ENCODE measurements at places on chromosomes 6 and 20.

- no peak for DNase-seq
Observed at GRCh38 chr6:122804962-122805485, 16.0 kb downstream of the SMPDL3A start.

GRCh38 chr6:53119772-53120409, 28.8 kb downstream of the GCM1 start:
- peak; percentile 84 for DNase-seq

- peak; percentile 34 for DNase-seq
Observed at GRCh38 chr6:27591699-27592480, 119.0 kb upstream of the ZNF184 start.

- DNase-seq: no peak
Observed at GRCh38 chr20:18304618-18305017, 16.3 kb downstream of the ZNF133 start.

DNA sequence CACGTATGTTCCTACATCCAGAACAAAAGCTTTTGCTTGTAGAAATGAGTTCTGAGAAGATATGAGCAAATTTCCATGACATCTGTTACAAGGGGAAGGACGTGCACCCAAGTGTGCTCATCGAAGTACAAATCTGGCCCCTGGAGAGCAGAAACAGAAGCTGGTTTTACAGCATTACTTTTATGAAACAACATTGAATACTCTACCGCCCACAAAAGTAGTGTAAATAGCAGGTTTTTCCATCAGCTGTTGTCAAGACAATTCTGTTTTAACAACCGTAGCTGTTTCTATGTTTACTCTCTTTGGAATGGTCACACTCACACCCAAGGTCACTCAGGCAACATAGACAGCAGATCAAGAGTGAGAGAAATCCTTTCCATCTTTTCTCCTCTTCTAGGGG, 114.2 kb upstream of the SSTR4 start:
- DNase-seq: no peak

- no peak for DNase-seq
Observed at GRCh38 chr20:63635431-63636141, 8.7 kb upstream of the GMEB2 start.

DNA sequence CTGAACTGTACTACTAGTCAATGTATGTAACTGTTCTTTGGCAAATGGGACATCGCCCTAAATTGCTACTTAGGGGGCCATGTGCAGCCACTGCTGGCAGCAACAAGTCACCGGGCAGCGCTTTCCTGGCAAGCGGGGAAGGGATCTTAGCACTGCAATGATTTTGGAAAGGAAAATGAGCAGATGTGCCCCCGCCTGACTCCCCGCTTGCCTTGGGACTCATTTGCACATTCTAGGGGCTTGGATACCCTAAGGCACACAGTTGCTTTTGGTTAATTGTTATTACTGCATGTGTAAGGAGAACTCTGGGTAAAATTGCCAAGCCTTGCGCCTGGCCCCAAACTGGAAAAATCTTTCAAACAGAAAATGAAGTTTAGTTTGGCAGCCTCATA, 32.2 kb downstream of the CD83 start:
- no peak for DNase-seq

DNA sequence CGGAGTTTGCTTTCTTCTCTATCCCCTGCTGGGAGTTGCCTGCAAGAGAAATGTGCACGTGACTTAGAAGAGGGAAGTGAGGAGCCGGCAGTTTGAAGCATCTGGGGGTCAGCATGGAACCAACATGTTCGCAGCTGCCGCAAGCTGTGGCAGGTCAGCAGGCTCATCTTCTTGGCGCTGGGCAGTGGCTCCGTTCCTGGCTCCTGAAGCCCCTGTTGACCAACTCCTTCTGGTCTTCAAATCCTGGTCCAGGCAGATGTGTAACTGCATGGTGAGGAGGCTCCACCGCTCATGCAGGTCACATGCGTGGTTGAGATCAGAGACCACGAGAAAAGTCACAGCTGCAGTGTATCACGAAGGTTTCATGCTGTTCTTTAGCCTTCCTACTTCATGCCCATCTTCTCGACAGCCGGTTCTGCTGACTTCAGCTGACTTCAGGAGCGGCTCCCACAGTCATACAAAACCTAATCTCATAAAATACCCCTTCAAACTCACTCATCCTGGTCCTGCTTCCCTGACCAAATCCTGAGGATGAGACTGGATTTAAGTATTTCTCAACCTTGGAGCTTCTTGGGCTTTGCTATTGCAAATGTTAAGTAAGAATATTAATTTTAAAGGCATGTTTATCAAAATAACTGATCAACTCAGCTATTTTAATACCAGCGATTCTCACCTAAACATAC, 44.9 kb upstream of the BCAS1 start:
- peak; percentile 46 for DNase-seq

DNA sequence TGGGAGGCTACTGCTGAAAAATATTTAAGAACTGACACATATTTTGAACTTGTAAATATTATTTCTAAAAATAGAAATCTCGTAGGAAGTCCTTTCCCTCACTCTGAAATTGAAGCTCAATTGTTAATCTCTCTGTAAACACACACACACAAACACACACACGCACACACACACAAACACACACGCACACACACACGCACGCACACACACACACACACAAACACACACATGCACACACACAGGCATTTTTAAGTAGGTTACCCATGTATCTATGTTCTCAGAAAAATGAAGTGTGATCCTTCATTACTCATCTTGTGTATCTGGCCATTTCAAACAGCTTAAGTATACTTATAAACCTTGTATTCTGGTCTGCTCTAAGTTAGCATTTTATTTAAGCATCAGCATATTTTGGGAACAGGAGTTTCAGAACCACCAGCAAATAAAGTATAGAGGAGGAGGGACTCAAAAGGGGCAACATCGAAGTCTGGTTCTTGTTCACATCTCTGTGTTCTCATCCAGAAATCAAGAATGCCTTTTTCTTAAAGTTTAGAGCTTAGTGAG, 11.6 kb downstream of the CCN6 start:
- DNase-seq: peak; percentile 6

- no peak for DNase-seq
Observed at GRCh38 chr20:36421641-36422040, 115.5 kb downstream of the DLGAP4 start.
